HuH-7 (cell line): ENCODE measurements at places on chromosomes 7 and 10.

DNA sequence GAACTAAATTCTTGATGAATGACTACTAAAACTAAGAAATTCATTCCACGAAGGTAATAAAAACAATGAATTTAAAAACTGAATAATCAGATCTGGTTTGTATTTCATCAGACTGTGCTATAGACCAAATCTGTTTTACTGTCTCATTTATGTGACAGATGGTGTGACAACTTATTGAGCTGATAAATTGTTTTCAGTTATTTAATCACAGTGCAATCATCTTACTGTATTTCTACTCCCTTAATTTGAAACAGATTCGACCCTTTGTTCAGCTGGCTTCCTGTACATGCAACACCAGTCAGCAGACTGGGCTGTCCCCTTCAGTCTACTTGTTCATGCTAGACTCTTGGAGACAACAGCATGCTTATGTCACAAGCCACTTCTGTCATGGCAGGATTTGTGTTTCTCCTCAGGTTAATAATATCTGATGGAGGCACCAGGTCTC is 150.9 kb downstream of the MBL2 start:
- no peak for DNase-seq

- DNase-seq, result no peak
These were observed 551.7 kb downstream of the HTR7 start for GRCh38 chr10:90306187-90306586.

DNA sequence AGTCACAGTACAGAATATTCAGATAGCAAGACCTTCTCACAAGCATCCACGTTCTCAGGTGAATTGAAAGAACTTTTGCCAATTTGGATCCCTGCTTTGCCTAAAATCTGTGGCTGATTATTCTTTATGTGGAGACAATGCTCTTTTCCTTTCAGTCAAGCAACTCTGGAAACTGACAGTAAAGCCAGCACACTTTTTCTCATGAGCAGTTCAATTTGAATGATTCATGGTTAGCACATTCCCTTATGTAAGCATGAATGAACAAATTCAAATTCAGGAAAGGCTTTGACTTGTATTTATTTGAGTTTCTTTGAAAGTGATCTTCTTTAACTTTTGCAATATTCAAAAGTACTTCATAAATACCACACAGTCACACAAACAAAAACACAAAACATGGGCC is 57.6 kb downstream of the MEOX2 start:
- DNase-seq, result no peak

DNA sequence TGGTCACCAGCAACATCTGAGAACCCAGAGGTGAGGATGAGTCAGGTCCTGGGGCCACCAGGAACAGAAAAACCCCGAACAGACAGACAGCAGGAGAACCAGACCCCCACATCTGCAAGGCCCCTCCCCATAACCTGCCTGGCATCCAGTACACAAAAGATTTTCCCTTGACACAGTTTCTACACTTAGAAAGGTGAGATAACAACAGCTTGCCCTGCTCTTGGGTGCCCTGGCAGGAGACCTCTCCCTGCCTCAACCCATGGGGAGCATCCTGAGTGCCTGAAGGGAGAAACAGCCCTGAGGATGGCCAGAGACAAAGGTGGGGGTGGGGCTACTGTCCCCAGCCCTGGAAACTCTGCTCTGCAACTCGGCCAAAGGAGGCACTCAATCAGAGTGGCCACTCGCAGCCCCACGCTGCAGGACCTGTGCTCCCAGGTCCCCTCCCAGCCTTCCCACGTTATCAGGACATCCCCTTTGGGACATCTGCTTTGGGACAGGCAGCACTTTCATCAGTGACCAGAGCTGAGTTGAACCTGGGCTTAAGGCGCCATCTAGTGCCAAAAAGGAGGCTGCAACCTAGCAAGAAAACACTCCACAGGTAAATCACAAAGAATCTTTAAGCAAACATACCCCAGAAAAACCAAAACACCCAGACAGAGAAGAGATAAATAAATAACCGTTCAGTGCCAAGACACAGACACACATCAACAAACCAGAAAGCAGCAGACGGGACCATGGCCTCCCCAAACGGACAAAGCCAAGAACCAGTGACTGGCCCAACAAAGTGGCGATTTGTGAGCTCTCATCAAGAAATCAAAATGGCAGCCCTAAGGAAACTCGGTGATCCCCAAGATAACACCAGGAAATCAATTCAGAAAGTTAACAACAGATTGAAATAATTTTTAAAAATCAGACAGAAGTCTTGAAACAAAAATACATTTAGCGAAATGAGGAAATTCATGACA is 233.7 kb downstream of the PTPRN2 start:
- peak; percentile 63 for DNase-seq

DNA sequence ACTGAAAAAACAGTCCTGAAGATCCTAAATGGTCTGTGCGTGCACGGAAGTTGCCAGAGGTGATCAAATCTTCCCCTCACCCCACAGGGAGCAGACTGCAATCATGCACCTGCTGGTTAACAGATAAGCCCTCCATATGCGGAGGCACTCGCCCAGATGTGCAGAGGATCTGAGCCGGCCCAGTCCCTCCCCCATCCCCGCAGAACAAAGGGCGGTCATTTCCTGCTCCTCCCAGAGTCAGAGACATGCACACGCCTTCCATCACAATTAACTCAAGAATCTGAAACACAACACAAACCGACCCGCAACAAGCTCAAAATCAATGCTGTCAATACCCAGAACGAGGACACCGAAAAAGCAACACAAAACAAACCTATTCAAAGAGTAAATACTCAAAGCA is 24.2 kb downstream of the CRTAC1 start:
- DNase-seq, result no peak

DNA sequence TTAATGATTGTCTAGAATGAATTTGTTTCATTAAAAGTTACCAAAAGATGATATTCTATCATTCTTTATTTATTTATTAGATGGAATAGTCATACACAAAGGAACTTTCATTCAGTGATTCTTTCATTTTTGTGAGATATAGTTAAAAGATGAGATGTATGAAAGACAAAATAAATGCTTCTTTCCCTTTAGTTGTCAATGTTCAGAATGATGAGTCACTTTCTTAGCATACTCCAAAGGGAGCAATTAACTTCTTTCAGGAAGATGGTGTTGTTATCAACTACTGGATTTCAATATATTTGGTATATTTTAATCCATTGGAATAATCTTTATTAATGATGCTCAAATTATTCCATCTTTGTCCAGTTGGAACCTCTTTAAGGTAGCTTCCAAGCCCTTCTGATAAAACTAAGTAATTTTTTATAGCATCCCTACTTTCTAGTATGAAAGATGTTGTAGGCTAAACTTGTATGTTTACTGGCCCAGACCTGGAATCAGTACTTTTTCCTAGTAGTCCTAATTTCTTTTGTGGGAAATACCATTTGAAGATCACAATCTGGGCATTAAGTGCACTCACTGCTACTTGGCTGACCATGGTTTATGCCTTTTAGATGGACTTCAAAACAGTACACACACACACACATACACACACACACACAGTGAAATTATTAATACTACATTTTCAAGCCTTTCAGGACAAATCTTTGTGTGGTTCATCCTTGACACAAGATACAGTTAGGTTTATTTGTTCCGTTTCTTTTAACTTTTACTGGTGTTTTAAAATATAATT is 2.5 kb downstream of the GIMAP7 start:
- no peak for DNase-seq

DNA sequence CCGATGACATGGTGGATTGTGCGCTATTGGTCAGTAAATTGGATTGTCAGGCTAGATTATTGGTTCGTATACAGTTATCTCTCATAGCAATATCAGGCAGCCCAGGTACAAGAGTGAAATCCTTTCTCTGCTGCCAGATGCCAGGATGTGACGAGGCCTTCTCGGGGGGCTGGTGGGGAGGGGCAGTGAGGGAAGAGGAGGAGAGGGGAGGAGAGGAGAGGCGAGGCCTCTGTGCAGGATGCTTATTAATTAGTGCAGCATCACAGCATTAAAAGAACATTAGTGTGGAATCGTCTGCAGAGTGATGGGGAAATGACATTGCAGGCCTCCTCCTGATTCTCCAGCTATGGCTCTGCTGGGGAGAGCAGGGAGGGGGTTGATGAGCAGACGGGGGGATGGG is 30.5 kb upstream of the SLF2 start:
- DNase-seq, result no peak

DNA sequence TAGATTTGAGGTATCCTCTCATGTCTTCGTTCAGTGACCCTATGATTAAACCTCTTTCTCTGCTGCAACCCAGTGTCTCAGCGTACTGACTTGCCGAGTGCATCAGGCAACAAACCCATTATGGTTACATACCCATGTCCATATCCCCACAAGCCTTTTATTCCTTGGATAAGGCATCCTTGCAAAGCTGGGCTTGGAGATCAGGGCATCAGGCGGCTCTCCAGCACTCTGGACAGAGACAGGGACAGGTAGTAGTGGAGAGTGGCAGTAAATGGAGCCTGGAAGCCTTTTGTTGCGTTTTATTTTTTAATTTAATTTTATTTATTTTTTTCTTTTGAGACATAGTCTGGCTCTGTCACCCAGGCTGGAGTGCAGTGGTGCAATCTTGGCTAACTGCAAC is 32.0 kb upstream of the NPFFR1 start:
- DNase-seq, result no peak

DNA sequence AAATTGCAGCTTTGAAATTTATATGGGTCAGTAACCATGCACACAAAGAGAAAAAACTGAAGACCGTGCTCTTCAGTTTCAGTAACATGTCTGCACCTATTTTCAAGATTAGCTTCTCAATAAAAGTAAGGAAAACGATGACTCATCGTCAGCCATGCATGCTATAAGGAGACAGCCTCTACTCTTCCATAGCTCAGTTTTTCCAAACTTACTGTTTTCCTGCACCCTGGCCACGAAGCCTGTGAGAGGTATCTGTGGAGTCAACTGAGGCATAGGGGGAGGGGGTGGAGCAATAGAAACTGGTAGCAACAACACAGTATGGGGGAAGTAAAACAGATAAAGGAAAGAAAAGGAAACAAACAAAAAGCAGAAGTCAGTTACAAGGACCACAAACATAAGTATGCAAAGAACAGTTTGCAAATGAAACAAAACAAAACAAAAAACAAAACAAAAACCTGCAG is 58.0 kb downstream of the PDSS1 start:
- no peak for DNase-seq

DNA sequence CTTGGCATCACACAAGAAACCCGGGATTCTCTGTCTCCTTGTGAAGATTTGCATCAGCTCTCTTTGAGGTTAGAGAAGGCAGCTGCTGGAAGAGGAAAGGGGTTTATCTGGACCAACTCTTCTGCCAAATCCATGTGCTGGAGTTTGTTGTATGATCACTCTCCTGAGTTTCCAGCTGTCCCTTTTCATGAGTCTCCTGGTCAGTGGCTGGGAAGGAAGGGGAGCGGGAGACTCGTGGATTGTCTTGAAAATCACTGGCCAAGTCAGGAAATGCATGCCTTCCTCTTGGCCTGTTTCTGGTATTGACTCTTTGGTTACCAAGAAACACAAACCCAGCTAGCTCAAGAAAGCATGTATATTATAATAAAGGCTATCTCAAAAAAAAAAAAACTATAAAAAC is 38.8 kb downstream of the TACR2 start:
- DNase-seq, result no peak

GRCh38 chr7:113060100-113060499 is 26.5 kb downstream of the GPR85 start:
- no peak for DNase-seq

- no peak for DNase-seq
These were observed 277.4 kb downstream of the CCSER2 start for GRCh38 chr10:84605802-84606201.

- DNase-seq, result no peak
These were observed 72.1 kb downstream of the INHBA start for GRCh38 chr7:41630741-41631140.

- no peak for DNase-seq
These were observed 37.8 kb downstream of the MTPN start for GRCh38 chr7:135939261-135939812.

GRCh38 chr7:127119517-127119916 is 133.2 kb downstream of the GRM8 start:
- no peak for DNase-seq

DNA sequence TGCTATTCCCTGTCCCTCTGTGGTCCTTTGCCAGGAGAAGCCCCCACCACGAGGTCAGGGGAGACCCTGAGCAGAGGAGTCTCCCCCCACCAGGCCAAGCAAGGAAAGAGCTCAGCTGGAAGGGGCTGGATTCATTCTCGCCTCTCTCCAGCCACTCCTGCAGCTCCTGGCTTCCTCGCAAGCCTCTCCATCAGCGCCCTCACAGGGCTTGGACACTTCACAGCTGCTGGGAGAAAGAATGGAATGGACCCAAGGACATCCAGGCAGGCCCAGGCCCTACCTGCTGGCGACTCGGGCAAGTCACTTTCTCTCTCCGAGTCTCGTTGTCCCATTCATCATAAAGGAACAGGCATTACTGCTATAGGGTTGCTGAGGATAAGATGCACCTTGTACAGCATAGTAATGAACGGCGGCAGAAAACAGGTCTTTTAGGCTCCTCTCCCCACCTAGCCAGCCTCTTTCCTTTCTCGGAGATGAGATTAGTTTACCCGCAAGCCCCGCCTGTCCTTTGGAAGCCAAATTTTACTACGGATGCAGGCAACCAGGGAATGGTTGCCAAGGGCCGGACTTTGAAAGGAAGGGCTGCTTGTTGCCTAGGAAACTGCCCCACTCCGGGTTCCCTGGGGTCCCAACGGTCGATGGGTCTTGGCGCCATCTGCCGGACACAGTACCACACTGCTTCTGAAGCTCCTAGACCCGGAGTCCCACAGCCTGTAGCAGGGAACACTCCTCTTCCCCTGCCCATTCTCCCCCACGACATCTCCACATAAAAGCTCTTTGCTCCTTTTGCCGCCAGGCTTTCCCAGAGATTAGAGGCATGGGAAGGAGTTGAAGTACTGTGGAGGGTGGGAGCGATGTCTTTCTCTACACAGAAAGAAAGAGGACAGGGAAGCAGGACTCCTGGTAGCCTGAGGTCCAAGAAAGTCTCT is 22.3 kb downstream of the IMPDH1 start:
- DNase-seq, result peak; percentile 98

DNA sequence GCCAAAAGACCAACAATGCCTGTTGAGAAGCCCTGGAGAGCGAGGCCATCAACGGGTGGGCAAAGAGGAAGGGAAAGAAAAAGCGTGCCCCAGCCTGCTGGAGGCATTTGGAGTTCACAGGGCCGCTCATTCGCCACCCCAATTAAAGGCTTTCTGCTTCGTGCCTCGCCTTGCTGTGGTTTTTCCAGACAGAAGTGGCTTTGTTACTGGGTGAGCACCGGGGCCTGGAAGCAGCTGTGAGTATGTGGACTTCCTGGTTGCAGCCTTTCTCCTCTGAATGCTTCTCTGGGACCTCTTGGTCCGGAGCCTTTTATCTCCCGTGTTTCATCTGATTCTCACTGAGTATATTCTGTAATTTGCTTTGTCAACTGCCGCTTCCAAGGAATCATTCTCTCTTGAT is 118.1 kb upstream of the EGR2 start:
- DNase-seq, result peak; percentile 42

GRCh38 chr7:15507171-15507570 is 54.6 kb downstream of the AGMO start:
- DNase-seq, result no peak

- no peak for DNase-seq
These were observed 73.3 kb downstream of the RALA start for GRCh38 chr7:39696631-39697030.

- DNase-seq, result no peak
These were observed 23.2 kb upstream of the BMPR1A start for GRCh38 chr10:86733260-86733671.
